ENCODE measurements at places on chromosomes 5 and 9.

DNA sequence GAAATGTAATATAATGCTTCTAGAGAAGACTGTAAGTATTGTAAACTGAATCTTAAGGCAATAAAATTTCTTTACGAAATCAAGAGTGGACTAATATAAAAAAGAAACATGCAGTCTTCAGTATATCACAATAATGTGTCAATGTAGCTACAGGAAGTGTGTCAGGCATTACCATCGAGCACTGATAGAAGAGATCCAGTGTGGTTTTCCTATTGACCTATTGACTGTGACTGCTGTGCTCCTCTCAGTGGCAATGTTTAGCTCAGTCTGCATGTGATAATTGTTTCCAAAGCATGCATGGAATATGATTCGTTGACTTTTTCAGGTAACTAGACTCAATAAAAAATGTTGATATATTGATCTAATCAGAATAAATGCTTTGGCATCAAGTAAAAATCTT lies 20.3 kb upstream of the PCSK1 start:
- no peak for DNase-seq

DNA sequence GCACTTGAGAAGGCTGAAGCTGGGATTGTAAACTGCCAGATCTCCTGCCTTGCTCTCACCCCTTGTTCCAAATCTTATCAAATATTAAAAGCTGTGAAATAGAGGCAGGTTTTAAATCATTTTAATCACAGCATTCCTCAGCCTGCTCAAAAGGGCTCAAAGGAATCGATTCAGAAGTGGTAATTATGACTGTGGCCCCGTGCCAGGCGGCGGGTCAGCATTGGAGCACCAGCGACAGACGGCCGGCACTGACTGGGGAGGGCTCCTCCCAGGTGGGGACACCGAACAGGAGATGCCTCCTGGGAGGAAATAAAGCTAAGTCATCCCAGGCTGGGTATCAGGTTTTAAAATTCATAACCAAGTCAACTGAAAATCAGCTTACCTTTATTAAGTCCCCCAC lies 66.7 kb downstream of the KCNIP1 start:
- DNase-seq: no peak

- no peak for DNase-seq
These were observed 6.5 kb downstream of the IRX1 start for GRCh38 chr5:3601911-3602782.

GRCh38 chr5:79521156-79521555 lies 7.2 kb upstream of the HOMER1 start:
- no peak for DNase-seq

DNA sequence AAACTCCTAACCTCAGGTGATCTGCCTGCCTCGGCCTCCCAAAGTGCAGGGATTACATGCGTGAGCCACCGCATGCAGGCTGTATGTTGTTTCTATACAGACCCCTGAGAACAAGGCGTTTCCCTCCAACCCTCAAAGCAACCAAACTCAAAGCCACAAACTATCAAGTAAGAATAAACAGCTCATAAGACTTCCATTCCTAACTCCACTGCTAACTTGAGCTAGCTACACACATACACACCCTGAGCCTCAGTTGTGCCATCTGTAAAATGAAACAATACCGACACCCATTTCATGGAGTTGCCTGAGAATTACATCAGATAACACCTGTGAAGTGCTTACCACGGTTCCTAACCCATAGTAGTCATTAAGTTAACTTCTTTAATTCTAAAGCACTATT lies 70.8 kb downstream of the SERINC5 start:
- no peak for DNase-seq

- no peak for DNase-seq
These were observed 114.5 kb downstream of the BAAT start for GRCh38 chr9:101270302-101270701.

GRCh38 chr9:85302938-85303756 lies 438.6 kb downstream of the AGTPBP1 start:
- DNase-seq: no peak

GRCh38 chr9:106878081-106878837 lies 15.3 kb downstream of the ZNF462 start:
- DNase-seq: no peak

DNA sequence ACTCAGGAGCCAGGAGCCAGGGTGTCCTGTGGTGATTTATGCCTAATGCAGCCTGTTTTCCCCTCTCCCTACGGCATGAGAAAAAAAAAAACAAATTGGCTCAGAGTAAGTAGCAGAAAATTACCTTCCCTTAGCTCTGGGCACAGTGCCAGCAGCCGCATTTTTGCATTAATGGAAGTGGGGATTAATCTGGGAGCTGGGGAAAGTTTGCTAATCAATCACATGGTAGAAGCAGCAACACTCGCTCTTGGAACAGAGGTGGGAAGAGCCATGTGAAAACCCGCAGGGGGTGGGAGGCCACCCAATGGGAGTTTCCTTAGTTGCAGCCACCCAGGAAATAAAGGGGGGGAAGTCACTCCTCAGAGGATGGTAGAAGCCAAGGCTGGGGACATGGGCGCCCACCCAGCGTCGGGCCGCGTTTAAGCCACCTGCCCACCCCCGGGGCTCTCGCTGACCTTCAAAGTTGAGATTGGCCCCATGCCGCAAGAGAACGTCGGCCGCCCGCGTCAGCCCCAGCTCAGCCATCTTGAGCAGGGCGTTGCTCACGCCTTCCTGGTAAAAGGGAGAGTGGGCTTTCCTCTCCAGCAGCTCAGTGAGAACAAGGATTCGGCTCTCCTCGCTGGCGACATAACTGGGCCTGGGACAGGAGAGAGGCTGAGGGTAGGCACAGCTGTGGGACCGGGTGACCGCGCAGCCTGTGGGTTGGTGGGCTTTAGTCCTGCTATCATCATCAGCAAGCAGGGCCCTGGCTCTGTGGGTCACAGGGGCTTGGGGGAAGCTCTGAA lies 1.7 kb downstream of the ASB6 start:
- peak; percentile 39 for DNase-seq

GRCh38 chr9:123299558-123300126 lies 31.3 kb upstream of the STRBP start:
- DNase-seq: no peak

DNA sequence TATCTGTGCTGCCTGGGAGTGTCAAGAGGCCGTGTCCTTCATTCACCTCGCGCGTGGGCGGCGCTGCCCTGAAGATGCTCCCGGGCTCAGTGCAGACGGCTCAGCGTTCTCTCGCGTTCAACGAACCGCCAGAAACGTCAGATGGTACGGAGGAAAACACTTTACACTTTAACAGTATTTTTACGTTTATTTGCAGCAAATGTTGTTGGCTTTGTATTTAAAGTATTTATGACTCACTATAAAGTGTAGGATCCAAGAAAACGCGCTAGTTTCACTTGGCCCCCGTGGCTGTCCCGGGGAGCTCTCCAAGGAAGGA lies 544 bp upstream of the ERCC6L2 start:
- no peak for DNase-seq

GRCh38 chr5:173671121-173671949 lies 54.9 kb upstream of the BOD1 start:
- DNase-seq: no peak

GRCh38 chr9:86321373-86321772 lies 32.8 kb downstream of the TUT7 start:
- DNase-seq: peak; percentile 84

- DNase-seq: no peak
These were observed 14.1 kb downstream of the RGS3 start for GRCh38 chr9:113477661-113478060.

DNA sequence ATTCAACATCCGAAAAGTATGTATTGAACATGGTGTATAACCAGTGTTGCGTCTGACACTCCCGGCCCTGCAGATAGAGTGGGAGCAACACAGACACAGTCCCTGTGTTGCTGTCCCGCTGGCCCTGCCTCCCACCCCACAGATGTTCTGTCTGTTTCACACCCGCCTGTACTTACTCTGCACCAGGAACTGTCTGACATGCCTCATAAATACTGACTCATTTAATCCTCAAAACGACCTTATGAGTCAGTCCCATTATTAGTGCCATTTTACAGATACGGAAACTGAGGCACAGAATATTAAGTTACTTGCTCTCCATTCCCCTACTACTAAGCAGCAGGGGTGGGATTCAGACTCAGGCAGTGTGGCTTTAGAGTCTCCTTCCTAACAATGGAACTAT lies 109.8 kb upstream of the NFIL3 start:
- no peak for DNase-seq

GRCh38 chr5:32342656-32343055 lies 29.9 kb upstream of the MTMR12 start:
- no peak for DNase-seq

GRCh38 chr9:106637486-106637885 lies 225.5 kb upstream of the ZNF462 start:
- no peak for DNase-seq

- no peak for DNase-seq
These were observed 479.2 kb upstream of the TUSC1 start for GRCh38 chr9:26157411-26157810.

GRCh38 chr5:72251386-72251785 lies 68.7 kb downstream of the MRPS27 start:
- DNase-seq: no peak

- no peak for DNase-seq
These were observed 39.3 kb downstream of the UBE2R2 start for GRCh38 chr9:33856247-33856646.

DNA sequence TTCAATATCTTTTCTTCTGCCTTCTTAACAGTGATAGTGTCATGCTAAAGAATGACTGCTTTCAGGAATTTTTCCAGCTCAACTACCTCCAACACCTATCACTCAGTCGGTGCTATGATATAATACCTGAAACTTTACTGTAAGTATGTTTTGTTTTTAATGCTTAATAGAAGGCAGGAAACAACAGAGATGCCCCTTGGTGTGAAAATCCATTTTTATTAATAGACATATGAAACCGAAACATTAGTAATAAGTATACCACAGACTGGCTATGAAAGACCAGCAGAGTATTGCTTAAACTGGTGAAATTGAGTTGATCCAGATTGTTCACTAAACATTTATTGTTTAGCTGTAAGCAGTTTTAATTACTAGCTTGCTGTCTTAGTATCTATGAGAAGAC lies 25.2 kb downstream of the SKP2 start:
- DNase-seq: no peak

GRCh38 chr5:149278451-149279210 lies 7.0 kb downstream of the AFAP1L1 start:
- no peak for DNase-seq

DNA sequence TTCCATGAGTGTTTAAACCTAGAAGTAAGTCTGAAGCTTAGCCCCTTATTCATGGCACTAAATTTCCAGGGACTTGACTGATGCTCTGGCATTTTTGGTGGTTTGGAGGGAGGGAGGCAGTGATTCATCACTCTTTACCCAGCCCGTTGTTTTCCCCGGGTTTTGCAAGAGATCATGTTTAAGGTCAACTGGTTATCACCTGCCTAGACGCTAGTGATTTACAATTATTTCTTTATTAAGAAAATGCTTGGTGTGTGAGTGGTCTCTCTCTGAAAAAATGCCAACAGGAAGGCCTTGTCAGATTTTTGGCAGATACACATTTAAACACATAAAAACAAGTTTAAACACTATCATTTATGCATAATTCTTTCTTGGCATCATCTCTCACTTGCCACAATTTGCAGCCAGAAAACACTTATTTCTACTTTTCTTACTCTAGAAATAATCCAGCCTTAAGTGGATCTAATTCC lies 737.9 kb upstream of the ZNF608 start:
- peak; percentile 55 for DNase-seq

DNA sequence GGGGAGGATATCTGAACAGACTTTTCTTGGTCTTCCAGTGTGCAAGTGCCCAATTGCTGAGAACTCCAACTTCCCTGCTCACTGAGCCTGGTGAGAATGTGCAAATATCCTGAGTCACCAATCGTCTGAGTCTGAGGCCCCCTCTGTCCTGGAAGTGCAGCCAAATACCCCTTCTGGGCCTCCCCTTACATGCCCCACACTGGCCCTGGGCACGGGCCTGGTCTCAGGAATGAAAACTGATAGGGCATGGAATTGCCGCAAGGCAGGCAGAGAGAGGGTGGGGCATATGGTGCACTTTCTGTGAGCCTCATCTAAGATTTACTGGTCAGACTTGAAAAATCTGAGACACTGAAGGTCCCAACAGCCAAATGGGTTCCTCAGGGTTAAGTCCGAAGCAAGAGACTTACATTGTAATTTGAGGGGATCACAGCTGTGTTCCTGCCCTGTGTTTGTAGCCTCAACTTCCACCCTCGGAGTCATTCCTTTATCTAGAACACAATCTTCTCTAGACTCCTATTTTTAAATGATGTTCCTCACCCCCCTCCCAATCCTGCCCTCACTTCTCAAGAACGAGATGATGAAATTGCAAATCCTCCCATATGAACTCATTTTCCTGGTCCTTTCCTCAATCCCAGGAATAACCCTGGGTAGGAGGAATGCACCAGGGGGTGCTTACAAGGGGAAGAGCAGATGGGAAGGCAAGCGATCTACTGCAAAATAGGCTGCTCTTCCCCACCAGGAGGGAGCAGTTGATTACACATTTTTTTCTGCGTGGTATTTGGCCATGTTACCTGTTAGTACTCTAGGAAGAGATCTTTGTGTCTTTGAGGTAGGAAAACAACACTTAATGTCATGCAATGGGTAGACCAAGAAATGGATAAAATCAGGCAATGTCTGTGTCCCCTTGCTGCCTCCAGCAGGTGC lies 34.6 kb upstream of the ARHGAP26 start:
- DNase-seq: no peak

- no peak for DNase-seq
These were observed 86.6 kb upstream of the SAP30L start for GRCh38 chr5:154359221-154359573.

- no peak for DNase-seq
These were observed 53.4 kb upstream of the ROR2 start for GRCh38 chr9:92003308-92004044.

DNA sequence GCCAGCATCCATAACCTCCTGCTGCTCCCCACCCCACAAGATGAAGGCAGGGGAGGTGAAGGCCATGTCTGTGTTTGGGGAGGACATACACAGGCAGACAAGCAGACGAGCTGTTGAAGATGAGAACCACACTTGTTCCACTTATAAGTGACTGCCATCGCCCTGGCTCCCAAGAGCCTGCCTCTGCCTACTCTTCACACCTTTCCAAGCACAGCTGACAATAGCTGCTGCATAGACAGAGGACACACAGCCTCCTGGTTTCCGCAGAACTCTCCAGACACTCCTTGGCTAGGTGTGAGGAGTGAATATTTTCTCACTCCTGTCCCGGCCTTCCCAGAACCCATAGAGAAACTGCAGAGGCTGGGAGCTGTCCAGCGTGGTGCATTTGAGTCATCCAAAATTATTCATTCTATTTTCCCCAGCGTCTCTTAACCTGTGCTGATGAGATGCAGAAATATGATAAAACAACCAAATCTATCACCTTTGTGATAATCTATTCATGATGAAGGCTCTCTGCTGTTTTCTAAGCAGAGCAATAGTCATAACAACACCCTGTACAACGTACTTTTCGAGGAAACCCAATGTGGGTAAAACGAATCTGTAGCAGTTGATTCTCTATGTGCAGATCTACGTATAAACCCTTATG lies 24.7 kb downstream of the KLF9 start:
- peak; percentile 49 for DNase-seq

DNA sequence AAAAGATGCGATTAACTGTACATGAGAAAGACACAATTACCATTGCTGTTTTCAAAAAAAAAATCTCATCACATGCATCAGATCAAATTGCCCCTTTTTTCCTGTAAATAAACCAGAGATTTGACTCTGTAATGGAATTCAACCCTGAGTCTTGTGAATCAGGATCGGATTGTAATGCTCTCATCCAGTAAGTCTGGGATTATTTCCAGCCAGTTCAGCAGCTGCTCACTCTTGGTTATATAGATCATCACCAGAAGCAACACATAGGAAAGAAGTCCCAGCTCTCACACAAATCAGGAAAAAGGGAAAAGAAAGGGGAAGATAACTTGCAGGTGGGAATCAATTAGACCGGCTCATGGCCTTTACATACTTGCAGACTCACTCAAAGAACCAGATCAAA lies 97.8 kb upstream of the SPOCK1 start:
- DNase-seq: no peak

Measured in IMR-90 (cell line).